ENCODE measurements at places on chromosomes 7 and 10.

- DNase-seq = peak; percentile 85
These were observed 56.0 kb upstream of the BTRC start for GRCh38 chr10:101297901-101298486.

DNA sequence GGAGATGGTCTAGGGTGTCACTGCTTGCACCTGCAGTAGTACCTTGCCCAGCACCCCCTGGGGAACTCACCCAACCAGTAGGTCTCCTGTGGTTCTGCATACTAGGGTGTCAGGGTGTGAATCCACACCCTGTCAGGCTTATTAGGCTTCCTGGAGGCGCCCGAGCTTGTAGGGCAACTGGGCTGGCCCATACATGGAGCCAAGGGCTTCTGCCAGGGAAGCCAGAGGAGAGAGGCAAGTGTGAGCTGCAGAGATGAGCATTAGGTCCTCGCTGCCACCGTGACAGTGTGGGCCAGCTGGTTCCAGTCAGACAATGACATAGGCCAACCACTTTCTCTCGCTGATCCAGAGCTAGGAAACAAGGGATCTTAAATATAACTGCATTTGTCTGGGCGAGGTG, 11.2 kb downstream of the MXI1 start:
- peak; percentile 23 for DNase-seq

- no peak for DNase-seq
These were observed 996 bp downstream of the ADAM12 start for GRCh38 chr10:126387041-126387921.

GRCh38 chr10:75531571-75532031, 100.2 kb downstream of the LRMDA start:
- no peak for DNase-seq

- DNase-seq = no peak
These were observed 22.1 kb upstream of the SAR1A start for GRCh38 chr10:70192326-70192968.

DNA sequence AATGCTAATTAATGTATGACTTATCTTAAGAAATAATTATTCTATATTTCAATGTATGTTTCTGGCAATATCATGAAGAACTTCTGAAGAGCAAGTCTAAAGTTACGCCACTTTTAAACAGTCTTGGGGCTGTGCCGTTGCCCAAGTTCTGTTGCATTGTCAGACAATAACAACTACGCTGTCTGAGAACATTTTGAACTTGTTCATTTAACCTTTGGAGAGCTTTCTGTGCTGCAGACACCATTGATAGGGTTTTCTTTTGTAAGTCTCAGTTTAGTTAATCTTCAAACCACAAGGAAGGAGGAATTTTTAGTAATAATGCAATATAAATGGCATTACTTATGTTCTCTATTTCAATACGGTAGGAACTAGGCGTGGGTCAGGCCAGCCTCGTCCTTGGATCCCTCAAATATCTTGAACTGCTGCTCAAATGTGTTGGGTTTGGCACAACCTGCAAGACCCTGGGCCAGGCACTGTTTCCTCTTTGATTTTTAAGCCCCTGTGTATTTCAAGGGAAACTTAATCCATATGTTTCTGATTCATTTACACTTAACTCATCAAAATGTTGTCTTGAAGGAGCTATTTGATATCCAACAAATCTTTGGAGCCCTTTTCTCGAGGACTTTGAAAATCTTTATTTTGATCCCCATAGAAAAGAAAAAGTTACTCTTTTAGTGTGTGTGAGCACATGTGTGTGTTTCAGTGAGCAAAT, 215.5 kb downstream of the INHBA start:
- DNase-seq = no peak

GRCh38 chr10:126525326-126525725, 137.0 kb upstream of the ADAM12 start:
- DNase-seq = no peak

GRCh38 chr7:94512735-94513564, 3.3 kb downstream of the CASD1 start:
- no peak for DNase-seq

DNA sequence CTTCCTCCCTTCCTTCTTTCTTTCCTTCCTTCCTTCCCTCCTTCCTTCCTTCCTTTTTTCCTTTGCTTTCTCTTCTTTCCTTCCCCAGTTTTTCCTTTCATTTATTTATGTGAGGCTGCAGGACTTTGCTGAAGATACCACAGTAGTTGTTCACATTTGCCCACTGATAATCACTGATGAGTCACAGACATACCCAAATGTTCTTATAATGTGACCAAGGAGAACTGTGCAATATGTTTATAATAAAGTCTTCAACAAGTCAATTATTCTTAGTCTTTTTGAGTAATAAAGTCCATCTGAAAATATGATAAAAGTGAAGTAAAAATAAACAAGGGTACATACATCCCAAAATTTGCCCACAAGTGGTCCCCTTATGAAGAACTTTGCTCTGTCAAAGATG, 159.7 kb downstream of the GNAI1 start:
- DNase-seq = no peak

DNA sequence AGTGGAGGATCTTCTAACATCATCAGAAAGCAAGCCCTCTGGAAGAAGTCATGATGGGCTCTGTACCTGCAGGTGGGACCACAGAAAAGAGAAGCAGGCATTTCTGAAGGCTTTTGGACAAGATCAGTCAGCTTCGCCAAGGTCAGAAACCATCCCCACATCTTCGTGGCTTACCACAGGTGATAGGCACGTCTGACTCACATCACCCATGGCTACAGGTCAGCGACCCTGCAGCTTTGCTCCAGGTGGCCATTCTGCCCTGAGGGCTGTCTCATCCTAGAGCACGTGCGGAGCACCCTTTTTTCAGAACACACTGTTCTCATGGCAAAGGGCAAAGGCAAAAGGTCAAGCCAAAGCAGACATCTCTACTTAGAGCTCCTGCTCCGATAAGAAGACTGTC, 518.9 kb upstream of the ADARB2 start:
- no peak for DNase-seq

DNA sequence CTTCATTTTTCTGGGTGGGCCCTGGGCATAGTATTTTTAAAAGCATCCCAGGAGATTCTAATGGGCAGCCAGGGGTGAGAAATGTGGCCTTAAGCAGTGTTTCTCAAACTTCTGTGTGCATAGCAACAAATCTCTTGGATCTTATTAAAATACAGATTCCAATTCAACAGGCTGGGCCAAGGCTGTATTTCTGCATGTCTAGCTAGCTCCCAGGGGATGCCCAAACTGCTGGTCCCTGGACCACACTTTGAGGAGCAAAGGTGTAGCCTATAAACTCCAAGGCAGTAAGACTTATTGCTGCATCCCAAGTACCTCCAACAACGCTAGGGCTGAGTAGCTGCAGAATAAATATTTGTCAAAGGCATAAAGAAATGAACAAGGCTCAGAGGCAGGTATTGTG, 292.9 kb upstream of the ZMIZ1 start:
- DNase-seq = no peak

DNA sequence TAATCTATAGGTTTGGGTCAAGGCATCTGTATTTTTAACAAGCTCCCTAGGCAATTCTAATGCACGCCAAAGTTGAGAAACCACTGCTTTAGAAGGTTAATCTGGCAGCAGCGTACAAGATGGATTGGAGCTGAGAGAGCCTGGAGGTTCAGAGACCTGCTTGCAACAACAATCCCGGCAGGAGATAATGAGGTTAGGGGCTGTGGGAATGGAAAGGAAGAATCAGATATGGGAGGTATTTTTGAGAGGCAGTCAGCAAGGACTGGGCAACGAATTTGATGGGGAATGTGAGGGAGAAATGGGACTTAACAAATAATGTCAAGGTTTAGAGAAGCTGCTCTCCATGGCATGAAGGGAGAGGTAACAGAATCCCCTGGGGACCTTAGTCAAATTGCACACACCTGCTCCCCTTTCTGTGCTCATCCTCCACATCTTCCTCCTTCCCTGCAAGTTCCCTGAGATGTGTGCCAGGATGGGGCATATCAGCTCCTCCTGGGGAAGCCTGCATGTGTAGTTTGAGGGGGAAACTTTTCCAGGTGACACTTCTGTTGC, 731.0 kb upstream of the GALNT17 start:
- no peak for DNase-seq

All from activated naive CD4-positive, alpha-beta T cell treated with anti-CD3 and anti-CD28 coated beads, Interleukin-2, amount 10 ng/mL, durations not matched to agents 7 days and 5 days (primary cell).